Kasumi-1 (cell line): ENCODE measurements at places on chromosomes 5 and 9.

DNA sequence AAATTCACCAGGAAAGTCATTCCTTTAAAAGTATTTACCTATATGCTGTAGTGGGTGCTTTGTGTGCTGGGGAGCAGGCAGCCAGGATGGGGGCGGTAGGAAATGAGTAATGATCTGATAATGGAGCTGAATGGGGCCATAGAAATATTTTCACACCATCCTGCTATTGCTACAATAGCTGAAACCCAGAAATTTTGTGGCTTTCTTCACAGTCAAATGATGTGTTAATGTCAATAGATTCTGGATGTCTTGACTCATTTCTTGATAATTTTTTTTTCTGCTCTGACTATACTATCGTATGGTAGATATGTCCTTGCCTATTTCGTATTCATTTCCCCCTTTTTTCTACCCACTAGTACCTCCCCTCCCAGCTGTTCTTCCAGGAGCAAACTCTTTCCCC is 59.5 kb downstream of the RORB start:
- no peak for DNase-seq

DNA sequence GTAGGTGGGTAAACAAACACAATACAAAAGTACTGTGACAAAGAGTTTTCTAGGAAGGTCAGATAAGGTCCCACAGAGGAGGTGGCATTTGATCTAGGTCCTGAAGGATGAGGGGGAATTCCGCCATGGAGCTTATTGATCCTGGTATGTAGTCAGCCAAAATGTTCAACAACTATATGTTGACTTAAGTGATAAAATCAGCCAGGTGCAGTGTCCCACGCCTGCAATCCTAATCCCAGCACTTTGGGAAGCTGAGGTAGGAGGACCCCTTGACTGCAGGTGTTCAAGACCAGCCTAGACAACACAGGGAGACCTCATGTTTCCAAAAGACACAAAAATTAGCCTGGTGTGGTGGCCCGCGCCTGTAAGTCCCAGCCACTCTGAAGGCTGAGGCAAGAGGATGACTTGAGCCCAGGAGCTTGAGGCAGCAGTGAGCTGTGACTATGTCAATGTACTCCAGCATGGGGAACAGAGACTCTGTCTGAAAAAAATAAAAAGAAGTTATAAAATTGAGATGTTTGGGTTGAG is 46.4 kb upstream of the PLIN2 start:
- DNase-seq = no peak

DNA sequence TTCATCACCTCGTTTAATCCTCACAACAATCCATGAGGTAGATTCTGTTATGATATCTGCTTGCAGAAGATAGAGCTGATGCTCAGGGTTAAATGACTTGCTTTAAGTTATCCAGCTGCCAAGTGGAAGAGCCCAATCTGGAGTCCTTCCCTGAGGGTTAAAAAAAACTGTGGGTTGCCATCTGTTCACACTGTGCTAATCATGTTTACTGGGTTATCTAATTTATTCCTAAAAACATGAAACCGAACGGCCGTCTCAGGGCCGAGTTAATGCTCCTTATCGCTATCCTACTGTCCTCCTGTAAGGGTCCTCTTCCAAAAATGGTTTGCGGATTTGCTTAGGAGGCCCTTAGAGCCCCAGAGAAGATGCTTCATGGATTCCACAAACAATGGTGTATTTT is 153.3 kb downstream of the YIPF5 start:
- no peak for DNase-seq

GRCh38 chr9:126989847-126990842 is 75.6 kb downstream of the RALGPS1 start:
- DNase-seq = no peak

- DNase-seq = no peak
Measured at GRCh38 chr5:82352146-82352791, 74.1 kb upstream of the RPS23 start.

DNA sequence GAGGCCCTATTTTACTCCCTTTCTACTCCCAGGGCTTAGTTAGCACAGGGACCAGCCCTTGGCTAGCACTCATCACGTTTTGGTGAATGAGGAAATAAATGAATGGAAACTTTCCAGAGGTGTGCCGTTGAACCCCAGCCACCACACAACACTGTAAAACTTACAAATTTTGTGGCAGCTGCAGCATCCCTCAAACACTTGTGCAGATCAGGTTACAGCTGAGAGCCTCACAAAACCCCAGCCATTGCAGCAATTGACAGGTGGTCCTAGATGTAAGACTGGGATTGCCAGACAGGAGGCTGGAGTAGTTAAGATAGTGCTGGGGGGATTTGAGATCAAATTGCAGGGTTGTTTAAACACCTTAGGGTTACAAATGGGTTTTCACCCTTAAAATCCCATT is 482.2 kb upstream of the KIF2A start:
- no peak for DNase-seq

- no peak for DNase-seq
Measured at GRCh38 chr9:76223749-76224340, 170.4 kb downstream of the RFK start.

DNA sequence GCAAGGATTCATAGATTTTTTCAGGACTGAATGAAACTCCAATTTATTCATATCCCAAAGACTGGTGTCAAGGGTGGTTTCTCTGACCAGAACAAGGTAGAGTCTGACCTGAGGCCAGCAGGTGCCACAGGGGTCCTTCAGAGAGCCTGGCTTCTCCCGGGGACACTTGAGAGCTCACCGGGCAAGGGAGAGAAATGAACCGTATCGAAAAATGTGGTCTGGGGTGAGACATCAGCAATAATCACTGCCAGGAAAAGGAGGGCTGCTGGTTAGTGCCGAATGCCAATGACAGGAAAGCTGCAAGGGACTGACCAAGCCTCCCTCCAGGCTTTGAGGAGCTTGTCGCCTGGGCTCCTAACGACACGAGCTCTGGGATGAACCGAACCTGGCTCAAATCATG is 142.7 kb downstream of the TTLL11 start:
- DNase-seq = no peak

DNA sequence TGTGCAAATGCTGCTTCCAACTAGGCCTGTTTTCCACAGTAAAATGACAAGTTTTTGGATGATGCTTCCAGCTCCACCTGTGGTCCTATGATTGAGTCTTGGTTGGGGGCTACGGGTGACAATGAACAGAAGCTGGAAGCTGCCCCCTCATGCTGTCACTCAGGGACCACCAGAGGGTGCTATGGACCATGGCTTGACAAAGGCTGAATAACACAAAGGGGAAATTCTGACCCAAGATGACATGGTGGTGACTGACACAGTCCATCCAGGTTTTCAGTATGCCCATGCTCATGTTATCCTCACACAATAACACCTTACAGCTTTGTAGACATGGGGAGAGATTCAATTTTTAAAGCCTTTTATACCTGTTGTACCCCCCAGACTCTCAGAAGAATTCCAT is 23.9 kb upstream of the SAP30L start:
- peak; percentile 21 for DNase-seq

GRCh38 chr5:150454492-150455229 is 5.1 kb upstream of the RPS14 start:
- DNase-seq = no peak

GRCh38 chr9:37625036-37625757 is 25.6 kb upstream of the FRMPD1 start:
- no peak for DNase-seq

DNA sequence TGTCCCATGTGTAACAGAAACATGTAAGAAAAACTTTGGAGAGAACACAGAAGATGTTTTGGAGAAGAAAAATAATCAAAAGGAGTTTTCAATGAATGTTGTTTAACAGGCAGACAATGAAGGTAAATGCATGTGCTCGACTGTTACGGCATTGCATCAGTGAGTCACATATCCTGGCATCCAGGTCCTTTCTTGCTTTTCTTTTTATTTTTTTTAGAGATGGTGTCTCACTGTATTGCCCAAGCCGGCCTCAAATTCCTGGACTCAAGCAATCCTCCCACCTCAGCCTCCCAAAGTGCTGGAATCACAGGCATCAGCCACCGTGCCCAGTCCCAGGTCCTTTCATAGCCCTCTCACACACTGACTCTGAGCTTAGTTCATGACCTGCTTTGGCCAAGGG is 181.8 kb downstream of the DTWD2 start:
- DNase-seq = no peak

GRCh38 chr9:78932849-78933627 is 636.1 kb downstream of the PSAT1 start:
- no peak for DNase-seq

DNA sequence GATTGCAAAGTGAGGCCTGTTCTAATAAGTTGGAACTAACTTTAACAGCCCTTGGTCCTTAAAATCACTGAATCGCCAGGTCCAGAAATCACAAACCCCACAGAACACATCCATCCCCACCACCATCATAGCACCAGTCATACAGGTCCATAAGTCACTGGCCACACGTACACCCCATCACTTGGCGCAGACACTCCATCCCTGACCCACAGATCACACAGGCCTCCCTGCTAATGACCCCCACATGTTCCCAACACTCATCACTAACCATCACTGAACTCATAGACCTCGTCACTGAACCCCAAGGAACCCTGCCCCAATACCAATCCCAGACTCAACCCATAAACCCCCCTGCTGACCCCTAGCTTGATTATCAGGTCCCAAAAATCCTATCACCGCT is 41.2 kb upstream of the ZNF300 start:
- DNase-seq = no peak

DNA sequence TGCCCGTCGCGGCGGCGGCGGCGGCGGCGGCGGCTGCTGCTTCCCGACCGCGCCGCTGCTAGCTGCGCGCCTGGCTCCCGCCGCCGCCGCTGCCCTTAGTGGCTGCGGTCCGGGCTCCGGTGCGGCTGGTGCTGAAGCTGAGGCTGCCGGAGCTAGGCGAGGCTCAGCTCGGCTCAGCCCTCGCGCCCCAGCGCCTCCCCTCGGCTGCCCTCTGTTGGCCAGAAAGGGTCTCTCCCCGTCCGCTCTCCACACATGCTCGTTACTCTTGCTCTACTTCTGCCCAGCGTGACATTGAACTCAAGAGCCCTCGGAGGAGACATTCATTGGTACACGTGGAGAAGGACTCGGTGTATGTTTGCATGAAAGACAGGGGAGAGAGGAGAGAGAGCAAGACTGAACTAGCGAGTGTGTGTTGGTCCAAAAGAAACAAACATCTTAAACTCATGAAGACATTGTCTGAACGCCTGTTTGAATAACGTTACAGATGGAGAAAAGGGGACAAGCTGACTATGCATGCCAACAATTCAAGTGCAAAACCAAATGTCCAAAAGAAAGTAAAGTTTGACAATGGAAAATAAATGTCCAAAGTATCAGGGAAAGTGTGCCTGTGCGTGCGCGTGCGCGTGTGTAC is at the start of gene HCN1:
TSS of gene HCN1 (minus strand) at position 175 of the 631 bp plus-strand sequence.
- DNase-seq = no peak

- DNase-seq = peak; percentile 42
Measured at GRCh38 chr5:32462618-32463017, 18.1 kb upstream of the ZFR start.
